ENCODE measurements at places on chromosomes 2 and 18.

DNA sequence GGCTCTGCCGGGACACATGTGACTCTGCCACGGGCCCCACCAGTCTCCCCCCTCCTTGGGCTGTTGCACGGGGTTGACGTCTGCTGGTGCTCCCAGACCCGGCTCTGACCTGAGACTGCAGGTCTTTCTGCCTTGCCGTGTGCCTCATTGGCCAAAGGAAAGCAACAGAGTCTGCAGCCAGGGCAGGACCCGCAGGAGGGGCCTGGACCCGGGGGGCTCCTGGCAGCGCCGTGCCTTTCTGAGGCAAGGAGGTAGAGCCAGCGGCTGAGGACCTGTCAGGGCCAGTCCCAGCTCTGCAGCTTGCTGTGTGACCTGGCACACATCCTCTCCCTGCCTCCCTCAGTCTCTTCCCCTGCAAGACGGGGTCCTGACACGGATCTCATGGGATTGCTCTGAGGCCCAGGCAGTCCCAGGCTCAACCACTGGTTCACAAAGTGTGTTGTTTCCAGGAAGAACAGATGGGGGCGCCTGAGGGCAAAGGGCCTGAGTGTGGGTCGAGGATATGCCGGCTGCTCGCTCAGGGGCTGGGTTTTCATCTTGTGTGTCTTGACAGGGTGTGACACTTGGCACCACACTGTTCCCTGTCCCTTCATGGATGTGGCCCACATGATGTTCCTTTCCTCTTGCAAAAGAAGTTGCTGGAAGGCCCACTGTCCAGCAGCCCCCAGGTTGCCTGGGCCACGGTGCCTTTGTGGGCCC, 9.0 kb downstream of the CAPN10 start:
- DNase-seq, result peak; percentile 32

DNA sequence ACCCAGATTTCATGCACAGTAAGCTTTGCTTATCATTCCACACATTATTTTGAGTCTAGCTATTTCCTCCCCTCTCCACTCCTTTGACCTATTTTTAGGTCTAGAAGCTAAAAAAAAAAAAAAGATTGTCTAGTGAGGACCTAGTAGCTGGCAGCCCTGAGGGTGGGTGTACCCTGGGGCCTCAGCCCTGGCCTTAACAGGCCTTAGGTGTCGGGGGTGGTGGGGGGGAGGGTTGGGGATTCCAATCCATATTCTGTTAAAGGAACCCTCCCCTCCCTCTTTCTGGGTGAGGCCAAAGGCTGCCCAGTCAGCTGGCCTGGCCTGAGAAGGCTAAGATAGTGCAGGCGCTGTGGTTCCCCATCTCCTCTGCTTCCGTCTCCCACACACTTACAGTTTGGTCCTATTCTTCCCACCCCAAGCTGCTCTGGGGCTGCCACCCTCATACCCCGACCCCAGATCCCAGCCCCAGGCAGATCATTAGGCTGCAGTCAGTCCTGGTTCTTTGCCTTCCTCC, 65.5 kb upstream of the HK2 start:
- DNase-seq, result no peak

DNA sequence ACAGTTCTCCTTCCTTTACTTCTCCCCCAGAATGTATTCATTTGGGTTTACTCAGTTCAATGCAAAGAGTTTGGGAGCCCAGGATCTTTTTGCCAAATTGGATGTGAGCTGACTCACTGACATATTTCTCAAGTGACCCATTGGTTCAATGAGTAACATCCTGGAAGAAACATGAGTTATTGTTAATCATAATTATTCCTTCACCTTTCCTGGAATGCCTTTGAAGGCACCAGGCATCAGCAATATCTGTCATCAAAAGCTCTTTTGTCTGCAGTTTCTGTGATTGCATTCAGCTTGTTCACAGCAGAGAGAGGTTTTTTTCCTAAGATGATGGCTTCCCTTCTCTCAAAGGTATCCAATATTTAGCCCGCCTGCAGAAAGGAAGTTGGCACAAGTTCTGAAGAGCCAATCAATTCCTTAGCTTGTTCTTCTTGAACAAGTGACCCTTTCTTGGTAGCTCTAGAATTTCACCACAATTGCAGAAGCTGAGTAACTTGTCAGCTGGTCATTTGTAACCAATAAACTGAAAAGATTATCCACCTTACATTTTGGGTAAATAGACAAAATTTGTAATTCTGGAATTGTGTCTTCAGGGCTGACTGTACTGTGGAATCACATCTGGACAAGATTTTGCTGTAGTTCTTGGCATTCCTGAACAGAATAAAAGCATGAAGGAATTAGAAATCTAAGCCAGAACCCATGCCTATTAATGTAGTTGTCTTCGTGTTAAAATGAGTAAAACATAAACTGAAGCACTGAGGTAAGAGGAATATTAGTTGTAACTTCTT, 72.2 kb upstream of the TMEM17 start:
- no peak for DNase-seq

GRCh38 chr2:25417715-25418369, 76.1 kb upstream of the DNMT3A start:
- DNase-seq, result no peak

- DNase-seq, result no peak
Measured at GRCh38 chr2:74924463-74925265, 33.8 kb upstream of the POLE4 start.

GRCh38 chr2:28430377-28430765, 37.7 kb downstream of the FOSL2 start:
- DNase-seq, result no peak

GRCh38 chr2:143877056-143877455, 642.9 kb downstream of the ZEB2 start:
- DNase-seq, result no peak

DNA sequence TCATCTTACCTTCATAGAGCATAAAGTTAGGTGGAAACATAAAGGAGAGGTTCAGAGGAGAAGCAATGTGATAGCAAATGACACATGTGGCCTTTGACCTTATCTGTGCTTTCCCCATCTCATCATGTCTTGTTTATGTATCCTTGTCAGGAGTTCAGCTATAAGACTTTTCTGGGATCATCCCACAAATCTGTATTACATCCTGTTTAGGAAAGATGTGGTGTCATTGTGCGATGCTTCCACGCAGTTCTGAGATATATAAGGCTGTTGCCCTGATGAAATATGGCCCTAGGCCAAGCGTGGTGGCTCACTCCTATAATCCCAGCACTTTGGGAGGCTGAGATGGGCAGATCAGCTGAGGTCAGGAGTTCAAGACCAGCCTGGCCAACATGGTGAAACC, 15.5 kb upstream of the MGAT5 start:
- no peak for DNase-seq

GRCh38 chr2:38720613-38721241, 30.4 kb downstream of the SRSF7 start:
- DNase-seq, result no peak

DNA sequence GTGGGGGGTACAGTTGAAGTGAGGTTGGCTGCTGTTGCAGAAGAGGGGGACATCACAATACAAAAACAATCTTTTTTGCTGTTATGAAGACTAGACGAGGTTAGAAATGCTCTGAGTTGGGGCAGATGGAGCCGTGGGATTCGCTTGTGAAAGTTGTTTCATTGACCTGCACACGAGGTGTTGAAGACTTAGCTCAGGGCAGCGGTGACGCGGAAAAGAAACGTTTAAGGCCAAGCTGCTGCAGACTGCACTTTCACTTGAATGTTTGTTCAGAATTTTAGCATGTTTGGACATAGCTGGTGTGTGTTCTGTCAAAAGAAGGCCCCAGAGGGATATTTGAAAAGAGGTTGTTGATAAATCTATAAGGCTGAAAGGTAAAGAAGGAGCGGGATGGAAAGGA, 46.3 kb downstream of the MTCL1 start:
- DNase-seq, result no peak

DNA sequence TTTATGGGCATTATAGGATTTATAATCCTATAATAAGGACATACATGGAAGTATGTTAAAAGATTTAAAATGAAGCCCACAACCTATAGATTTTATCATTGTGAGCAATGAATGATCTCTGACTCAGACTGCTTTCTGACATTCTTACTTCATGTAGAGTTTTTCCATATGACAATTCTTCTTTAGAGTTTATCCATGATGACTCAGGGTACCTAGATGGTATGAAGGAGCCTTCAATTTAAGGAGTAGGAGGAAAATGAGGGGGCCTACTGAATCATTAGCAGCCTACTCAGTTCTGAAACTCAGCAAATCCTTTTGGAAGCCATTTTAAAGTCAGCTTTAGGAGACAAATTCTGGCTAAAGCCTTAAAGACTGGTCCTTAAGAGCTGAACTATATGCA, 10.4 kb downstream of the PELI1 start:
- DNase-seq, result no peak

GRCh38 chr18:79553696-79554095, 125.9 kb upstream of the CTDP1 start:
- DNase-seq, result no peak

DNA sequence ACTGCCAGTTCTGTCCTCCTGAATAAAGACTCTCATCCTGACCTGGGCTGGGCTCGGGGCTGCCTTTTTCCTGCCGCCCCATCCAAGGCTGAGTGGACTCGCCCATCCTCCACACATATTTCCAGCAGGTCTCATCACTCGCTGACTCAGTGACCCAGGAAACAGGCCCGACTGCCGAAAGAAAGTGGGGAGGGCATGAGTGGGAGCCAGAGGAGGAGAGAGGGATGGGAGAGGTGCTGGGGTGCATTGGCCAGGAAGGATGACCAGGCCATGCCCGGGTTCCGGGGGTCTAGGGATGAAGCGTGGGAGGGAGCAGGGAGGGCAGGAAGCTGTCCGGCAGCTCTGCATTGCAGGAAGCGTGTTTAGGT, 66.7 kb downstream of the TWIST2 start:
- DNase-seq, result no peak

- DNase-seq, result no peak
Measured at GRCh38 chr18:34493099-34493544, 217.0 kb upstream of the DTNA start.

- peak; percentile 84 for DNase-seq
Measured at GRCh38 chr18:63098018-63098981, 221.3 kb downstream of the BCL2 start.

GRCh38 chr2:152449578-152449977, 114.6 kb downstream of the FMNL2 start:
- no peak for DNase-seq

- no peak for DNase-seq
Measured at GRCh38 chr2:49943944-49944778, 789.8 kb upstream of the FSHR start.

GRCh38 chr2:10658041-10658913, 31.5 kb downstream of the NOL10 start:
- DNase-seq, result no peak

GRCh38 chr2:217959723-217960122, 43.1 kb downstream of the TNS1 start:
- DNase-seq, result no peak

GRCh38 chr2:222611684-222612083, 44.2 kb downstream of the FARSB start:
- DNase-seq, result no peak

- no peak for DNase-seq
Measured at GRCh38 chr2:119475225-119475856, 43.7 kb downstream of the TMEM37 start.

- no peak for DNase-seq
Measured at GRCh38 chr2:216170076-216170763, 61.1 kb downstream of the XRCC5 start.

GRCh38 chr2:112812318-112813267, 24.0 kb downstream of the IL1B start:
- DNase-seq, result no peak

GRCh38 chr18:46449499-46449898, 207.5 kb downstream of the LOXHD1 start:
- no peak for DNase-seq

DNA sequence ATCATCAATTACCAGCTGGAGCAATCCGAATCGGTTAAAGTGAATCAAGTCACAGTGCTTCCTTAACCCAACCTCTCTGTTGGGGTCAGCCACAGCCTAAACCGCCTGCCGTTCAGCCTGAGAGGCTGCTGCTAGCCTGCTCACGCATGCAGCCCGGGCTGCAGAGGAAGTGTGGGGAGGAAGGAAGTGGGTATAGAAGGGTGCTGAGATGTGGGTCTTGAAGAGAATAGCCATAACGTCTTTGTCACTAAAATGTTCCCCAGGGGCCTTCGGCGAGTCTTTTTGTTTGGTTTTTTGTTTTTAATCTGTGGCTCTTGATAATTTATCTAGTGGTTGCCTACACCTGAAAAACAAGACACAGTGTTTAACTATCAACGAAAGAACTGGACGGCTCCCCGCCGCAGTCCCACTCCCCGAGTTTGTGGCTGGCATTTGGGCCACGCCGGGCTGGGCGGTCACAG, 496 bp upstream of the ITGA4 start:
- peak; percentile 83 for DNase-seq

DNA sequence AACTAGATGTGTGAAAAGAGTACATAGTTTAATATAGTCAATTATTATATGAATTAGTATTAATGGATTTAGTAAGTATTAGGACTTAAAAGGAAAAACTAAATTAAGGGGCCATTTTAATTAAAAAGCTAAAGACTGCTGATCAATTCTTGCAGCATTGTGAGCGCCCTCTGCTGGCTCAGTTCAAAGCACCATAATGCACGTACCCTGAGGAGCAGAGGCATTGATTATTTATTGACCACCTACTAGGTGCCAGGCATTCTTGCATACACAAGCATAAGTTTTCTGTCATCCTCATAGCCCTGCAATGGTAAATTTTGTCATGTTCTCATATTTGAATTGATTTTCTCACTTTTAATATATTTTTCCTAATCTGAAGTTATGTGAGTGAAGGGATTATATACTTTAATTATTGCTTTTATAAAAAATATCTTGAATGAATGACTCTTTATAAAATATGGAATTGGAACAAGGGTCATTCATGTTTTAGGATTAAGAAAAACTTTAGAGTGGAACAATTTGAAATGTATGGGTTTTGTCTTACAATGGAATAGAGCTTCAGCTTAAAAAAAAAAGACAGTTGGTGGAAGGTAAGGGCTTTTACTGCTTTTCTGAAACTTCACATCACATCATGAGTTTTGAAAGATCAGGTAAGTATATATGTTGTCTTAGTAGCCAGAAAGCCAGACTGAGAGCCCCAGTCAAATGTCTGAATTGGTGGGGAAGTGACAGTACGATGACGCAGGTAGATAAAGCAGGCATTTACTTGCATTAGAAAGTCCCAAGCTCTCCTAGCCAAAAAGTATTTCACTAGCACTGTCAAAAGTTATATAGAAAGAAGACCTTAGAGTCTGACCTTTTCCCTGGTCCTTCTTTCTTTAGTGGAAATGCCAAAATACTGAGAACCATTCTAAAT, 9.7 kb downstream of the ITGA4 start:
- peak; percentile 56 for DNase-seq
